Germinal center (tissue), 1 donor: ENCODE measurements at places on chromosomes 11 and 22.

DNA sequence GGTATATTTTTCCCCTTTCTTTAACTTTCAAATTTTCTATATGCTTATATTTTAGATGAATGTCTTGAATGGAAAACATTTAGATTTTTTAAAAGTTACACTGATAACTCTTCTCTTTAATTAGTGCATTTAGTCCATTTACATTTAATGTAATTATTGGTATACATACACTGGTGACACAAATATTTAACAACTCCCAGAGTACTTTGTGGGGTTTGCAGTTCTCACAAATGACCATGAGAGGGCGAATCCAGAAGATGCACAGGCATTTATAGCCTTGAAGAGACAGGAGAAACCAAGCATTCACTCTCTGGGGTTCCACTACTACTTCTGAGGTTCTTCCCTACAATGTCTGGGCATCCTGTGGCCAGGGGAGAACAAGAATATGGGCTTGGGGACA lies 125.1 kb downstream of the TIMP3 start:
- peak; percentile 13 for DNase-seq

DNA sequence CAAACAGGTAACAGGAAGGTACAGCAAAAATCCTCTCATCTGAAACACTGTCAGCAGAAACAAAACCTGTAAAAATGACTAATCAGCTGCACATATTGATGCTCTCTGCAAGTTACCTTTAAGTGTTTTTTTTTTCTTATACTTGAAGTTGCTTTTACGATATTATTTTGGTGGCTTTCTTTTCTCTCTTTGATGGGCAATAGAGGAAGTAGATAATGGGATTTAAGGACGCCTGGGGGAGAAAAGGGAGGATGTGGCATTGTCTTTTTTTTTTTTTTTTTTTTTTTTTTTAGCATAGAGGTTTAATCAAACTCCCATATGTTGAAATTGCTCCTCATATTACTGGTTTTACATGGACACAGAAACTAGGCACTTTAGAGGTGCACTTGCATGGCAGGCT lies 11.4 kb upstream of the ADSL start:
- DNase-seq = no peak

GRCh38 chr11:86463120-86463519 lies 88.4 kb downstream of the CCDC81 start:
- no peak for DNase-seq

- no peak for DNase-seq
These were observed 61.7 kb downstream of the FBXO7 start for GRCh38 chr22:32536352-32536751.

DNA sequence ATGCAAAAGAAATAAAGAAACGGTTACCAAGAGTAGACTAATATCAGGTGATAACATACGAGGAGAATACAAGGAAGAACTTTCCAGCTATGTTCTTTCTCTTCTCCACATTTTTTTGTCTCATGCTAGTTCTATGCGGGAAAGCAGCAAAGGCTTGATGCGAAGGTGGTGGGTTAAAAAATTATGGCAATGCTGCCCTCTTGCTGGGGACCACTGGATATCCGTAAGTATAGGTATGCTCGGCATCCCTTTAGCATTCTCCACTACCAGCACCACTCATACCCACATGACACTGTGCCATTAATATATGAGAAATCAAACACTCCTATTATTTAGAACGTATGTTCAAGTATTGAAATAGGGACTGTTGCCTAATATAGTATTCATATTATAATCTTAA lies 776.4 kb downstream of the LRRC4C start:
- DNase-seq = no peak
